Stimulated activated naive B cell treated with anti-CD40 and anti-IgM and Interleukin-4, amounts not matched to agents 10 μg/mL and 1 μg/mL and 100 μg/mL, for 72 hours (primary cell): ENCODE measurements at places on chromosomes 2 and 18.

DNA sequence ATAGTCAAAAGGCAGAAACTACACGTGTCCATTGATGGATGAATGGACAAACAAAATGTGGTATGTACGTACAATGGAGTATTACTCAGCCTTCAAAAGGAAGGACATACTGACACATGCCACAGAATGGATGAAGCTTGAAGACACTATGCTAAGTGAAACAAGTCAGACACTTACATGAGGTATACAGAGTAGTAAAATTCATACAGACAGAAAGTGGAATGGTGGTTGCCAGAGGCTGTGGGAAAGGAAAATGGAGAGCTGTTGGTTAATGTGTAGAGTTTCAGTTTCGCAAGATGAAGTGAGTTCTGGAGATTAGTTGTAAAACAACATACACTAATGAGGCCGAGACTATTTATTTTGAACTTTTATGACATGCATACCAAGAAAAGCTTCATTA, 67.4 kb upstream of the EPB41L3 start:
- no peak for DNase-seq

GRCh38 chr18:40653682-40654081, 1301.4 kb upstream of the PIK3C3 start:
- DNase-seq = no peak

DNA sequence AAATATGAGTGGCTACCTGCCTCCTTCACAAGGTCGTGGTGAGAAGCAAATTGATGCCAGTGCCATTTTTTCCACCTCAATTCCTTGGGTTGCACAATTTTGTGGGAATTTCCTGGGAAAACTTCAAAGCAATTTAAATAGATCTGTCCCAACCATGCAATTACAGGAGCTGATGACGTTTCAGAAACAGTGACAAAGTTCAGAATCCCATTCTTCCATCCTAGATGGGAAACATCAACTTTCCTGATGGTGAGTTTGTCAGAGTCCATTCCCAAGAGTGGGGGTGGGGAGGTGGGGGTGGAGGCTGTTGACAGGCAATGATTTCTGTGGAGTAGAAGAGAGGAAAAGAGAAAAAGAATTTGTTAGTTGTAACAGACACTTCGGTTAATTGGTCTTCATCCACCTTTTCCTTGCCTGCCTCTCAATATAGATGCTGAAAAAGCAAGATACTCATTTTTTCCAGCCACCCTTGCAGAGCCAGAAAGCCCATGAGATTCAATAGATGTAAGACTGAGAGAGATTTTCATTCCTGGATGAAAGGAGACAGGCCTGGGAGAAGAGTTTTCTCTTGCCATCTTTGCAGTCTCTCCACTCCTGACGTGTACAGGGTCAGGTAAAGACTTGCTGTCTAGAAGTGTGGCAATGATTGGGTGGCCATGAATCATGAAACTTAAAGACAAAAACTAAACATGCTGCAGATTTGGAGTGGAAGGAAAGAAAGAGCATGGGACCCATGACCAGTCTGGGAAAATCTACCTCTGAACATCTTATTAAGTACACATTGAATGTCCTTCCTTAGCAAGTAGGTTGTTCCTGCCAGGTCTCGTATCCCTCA, 47.3 kb downstream of the SOCS6 start:
- DNase-seq = no peak

GRCh38 chr2:112151701-112152440, 13.7 kb downstream of the FBLN7 start:
- DNase-seq = no peak

- no peak for DNase-seq
These were observed 164.6 kb downstream of the SEPTIN10 start for GRCh38 chr2:109448946-109449788.

DNA sequence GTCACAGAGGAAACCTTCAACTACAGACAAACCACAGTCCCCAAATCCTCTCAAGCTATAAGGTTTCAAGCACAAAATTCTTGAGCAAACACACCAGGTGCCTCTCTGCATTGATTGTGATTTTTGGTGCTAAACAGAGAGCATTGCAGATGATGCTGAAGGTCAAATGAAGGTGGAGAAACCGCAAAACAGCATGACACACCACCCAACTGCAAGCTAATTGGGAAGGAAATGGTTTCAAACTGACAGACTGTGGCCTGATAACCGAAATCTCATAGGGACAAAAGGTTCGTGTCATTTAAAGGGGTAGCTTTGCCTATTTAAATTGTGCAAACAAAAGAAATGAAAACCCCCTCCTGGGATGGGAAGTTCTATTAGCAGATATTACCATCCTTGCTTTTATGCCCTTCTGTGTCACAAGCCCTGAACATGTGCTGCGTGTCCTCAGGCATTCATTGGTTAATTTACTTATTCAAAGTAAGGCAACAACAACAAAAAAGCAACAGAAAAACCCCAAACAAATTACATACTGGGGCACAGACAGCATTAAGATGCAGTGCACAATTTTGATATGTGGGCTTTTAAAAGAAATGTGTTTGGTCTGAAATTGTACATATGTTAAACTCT, 154.9 kb downstream of the AQP4 start:
- DNase-seq = no peak
